ENCODE measurements at places on chromosomes 6 and 20.

DNA sequence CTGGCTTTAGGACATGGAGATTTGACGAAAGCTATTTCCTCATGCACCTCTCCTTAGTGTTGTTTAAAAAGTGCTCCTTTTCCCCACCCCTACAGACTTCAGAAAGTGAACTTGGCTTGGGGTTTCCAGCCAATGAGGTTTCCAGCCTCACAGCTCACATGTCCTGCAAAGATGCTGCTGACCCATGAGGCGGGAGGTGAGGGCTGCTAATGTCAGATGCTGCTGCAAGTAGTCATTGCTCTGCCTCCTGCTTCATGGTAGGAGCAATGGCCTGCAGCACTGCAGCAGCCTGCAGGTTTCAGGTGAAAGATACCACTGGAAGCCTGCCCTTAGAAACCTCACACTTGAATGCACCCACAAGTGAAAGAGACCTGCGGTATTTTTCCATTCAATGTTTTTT, 112.8 kb downstream of the LAMP5 start:
- no peak for DNase-seq

DNA sequence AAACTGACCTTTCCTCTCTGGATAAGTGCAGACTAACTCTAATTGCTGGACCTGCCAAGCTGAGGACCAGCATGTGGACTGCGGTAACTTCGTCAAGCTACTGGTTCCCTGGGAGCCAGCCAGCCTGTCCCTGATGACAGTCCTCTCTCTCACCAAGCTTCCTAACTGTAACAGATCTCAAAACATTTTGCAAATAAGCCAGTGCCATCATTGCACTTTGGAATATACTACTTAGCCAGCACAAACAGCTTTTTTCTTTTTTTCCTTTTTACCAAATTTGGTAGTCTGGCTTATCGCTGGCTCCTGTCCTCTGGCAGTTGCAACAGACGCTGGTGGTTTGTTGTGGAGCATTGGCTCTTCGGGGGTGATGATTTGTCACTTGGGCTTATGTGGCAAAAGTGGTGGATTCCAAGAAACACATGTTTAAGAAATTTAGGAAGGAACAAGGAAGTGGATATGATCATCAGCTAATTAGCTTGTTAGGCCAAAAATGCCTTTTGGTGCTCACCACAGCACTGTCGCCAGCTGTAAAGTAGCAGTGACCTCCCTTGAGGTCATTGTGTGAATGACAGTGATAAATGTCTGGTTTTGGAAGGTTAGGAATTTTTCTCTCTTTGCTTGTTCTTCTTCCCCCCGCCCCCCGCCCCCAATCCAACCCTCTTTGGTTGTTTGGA, 171.7 kb downstream of the CLIC5 start:
- no peak for DNase-seq

DNA sequence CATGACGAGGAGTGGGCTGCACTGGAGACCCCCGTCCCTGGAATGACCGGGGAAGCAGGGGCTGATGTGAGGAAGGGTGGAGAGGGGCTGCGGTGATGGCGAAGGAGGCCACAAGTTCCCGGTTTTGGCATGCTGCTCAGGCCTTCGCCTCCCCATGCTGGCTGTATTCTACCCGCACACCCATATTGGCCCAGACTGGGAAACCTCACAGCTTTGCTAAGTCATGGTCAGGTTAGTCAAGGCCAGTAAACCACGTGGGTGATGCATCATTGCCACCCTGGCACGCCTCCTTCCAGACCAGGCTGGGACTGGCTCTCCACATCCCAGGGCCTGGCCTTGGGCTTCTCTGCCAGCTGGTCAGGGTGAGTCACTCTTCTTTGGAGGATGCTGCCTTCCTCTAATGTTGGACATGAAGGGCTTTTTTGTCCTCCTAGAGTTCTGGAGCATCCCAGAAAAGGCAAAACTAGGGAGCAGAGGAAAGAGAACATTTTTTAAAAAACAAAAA, 53.8 kb downstream of the PCNA start:
- no peak for DNase-seq

GRCh38 chr6:30880698-30881252, 3.5 kb upstream of the DDR1 start:
- no peak for DNase-seq

GRCh38 chr6:141202626-141203025, 930.1 kb upstream of the GJE1 start:
- DNase-seq: no peak

- no peak for DNase-seq
Observed at GRCh38 chr20:7859356-7859802, 80.9 kb downstream of the HAO1 start.

GRCh38 chr6:96749891-96750290, 87.4 kb downstream of the GPR63 start:
- no peak for DNase-seq

DNA sequence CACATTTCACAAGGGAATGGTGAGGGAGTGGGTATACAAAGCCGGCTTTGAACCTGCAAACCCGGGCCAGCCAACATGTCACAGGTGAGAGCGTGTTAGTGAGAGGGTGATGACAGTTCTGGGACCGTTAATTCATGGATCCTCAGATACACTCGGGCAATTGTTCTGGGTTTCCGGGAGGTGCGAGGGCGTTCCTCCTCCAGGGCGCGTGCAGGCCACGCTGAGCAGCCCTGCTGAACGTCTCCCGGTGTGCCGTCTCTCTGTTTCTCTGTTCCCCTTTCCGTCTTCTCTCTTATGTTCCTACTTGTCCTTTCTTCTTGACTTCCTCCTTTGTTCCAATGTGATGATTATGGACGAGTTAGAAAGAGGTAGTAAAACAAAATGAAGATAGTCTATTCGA, 130.0 kb upstream of the GMDS start:
- DNase-seq: no peak

DNA sequence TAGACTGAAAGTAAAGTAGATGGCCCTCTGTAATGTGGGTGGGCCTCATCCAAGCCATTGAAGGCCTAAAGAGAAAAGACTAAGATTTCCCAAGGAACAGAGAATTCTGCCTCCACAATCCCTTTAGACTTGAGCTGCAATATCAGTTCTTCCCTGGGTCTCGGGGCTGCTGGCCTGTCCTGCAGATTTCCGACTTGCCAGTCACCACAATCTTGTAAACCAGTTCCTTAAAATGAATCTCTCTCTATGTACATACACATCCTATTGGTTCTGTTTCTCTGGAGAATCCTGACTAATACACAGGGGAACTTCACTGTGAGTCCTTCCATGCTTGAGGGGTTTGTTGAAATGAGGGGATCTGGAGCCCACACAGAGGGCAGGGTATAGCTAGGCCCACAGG, 12.9 kb downstream of the CCDC170 start:
- no peak for DNase-seq

GRCh38 chr6:293193-294174, 1.2 kb downstream of the DUSP22 start:
- DNase-seq: no peak

DNA sequence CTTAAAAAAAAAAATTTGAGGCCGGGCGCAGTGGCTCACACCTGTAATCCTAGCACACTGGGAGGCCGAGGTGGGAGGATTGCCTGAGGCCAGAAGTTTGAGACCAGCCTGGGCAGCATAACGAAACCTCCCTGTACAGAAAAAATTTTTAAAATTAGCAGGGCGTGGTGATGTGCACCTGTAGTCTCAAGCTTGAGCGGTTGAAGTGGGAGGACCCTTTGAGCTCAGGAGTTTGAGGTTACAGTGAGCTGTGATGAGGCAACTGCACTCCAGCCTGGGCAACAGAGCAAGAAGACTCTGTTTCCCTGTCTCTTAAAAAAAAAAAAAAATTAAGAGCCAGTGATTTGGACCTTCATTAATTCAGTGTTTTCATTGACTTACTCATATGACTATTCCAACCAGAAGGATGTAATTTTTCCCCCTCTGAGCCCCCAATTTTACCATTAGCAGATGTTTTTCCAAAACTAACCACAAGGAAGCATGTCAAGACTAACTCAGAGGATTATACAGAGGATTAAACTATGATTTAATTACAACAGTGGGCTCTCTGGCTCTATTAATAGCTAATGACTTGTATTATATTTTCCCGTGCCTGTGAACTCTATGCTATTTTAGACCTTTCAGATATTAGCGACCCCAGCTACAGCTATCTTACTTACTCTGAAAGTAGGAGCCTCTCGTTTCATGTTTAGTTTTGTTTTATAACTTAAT, 75.1 kb downstream of the ARID1B start:
- DNase-seq: no peak

DNA sequence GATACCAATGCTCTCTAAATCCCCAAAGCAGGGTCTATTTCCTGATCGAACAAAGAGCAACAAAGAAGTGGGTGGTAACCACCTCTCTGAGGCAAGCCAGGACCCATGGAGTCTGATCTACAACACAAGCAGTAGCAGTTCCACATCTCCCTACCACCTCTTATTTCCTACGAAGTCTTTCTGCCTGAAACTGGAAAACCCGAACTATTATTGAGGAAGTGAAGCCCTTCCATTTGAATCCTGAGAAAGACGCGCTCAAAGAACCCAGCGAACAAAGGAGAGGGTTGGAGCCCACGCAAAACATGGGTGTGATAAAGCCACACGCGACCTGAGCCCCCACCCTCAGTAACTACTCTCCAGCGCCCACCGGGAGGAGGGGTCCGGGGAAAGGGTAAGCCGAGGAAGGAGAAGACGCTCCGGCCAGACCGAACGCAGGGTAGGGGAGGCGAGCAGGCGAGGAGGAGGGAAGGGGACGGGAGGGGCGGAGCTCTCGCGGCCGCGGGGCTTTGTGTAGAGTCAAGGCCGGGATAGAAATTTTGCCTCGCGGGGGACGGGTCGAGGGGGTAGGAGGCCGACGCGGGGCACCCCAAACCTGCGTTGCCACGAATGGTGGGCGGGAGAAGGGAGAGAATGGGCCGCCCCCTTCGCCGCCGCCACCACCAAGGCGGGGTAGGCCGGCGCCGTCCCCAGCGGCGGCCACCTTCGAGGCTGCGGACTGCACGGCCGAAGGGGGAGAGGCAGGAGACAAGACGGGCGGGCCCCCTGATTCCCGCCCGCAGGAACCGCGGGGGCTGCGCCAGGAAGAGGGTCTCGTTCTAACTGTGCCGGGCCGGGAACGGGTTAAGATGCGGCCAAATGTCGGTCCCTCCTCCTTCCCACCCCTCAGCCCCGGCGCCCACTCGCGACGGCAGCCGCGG, 802 bp downstream of the HDAC2 start:
- DNase-seq: peak; percentile 11

DNA sequence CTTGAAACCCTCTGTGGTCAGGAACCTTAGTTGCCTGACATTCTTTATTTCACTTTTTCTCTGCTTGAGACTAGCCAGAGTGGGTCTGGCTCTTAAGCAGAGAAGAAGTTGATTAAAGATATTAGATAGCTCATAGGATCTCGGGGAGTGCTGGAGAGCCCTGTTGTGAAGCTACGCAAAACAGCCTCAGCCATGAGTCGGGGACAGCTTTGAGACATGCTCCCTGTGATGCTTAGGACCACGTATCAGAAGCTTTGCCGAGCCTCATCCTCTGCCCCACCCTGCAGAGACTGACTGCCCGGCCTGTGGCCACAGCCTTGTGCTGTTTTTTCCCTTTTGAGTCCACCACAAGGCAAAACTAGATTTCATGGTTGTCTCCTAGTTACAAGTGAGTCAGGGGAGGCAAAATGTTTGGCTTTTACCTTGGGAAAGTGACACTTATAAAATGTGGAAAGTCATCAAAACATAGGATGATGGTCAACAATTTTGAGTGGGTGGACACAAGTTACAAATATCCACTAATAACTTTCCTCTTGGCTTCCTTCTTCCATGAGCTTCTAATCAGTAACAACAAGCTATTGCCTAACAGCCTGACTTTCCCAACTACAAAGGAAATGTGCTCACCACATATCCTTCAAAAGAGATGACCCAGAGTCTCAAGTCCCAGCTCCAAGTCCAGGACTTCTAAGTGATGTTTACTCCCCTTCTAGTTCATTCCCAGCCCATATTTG, 108.4 kb downstream of the JAG1 start:
- no peak for DNase-seq

DNA sequence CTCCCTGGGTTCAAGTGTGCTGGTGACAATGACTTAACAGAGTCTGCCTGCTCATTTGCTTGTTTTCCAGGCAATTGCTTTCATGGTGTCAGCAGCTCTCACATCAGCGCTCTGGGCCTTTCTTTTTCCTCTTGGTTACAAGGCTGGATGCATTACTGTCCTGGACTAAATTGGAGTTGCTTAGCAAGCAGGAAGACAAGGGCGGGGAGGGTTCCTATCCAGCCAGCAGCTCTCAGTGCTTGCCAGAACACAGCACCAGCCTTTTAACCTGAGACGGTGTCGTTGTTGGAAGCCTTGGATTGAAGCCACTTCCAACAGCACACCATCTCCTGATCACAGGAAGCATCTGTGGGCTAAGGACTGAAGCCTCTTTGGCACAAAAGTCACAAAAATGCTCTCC, 606.9 kb downstream of the CDH26 start:
- DNase-seq: no peak

DNA sequence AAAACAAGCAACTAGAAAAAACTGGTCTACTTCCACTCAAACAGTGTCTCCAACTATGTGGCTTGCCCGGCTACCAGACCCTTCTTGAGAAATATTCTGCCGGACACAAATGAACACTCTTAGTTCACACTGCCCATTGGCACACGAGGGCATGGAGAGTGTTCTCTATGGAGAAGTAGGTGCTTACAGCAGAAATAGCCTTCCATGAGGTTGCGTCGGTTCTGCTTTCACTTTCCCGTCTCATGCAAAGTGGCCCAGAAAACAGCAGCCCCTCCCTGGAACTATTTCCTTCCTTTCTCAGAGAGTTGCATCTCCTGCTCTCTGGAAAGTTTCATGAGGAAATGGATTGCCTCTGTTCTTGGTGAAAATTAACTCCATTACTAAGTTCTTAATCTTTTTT, 9.5 kb upstream of the HLA-DOA start:
- no peak for DNase-seq

DNA sequence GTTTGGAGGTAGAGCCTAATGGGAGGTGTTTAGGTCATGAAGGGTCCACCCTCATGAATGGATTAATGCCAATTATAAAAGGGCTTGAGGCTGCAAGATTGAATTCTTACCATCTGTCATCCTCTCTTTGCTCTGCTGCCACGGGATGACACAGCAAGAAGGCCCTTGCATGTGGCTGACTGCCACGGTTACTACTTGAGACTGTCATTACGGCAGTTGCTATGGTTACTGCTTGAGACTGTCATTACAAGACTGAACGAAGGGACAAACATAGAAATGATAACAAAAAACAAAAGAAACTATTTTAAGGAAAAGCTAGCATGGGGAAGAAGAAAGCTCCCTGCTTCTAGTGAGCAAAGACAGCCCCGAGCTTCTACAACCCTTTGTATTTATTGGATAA, 715.0 kb downstream of the TFAP2A start:
- no peak for DNase-seq

All from stimulated activated CD4-positive, alpha-beta T cell treated with anti-CD3 and anti-CD28 coated beads, Interleukin-15, amount 100 ng/mL, for 1 hour (primary cell).